ENCODE measurements at places on chromosomes 3 and 15. TPM values are rescaled to one million over a fixed set of nuclear protein-coding genes. Genes with fewer than 3 reads are reported as not detected.
A peak's percentile ranks its signal among the peaks of the same experiment; 100 is the strongest.

DNA sequence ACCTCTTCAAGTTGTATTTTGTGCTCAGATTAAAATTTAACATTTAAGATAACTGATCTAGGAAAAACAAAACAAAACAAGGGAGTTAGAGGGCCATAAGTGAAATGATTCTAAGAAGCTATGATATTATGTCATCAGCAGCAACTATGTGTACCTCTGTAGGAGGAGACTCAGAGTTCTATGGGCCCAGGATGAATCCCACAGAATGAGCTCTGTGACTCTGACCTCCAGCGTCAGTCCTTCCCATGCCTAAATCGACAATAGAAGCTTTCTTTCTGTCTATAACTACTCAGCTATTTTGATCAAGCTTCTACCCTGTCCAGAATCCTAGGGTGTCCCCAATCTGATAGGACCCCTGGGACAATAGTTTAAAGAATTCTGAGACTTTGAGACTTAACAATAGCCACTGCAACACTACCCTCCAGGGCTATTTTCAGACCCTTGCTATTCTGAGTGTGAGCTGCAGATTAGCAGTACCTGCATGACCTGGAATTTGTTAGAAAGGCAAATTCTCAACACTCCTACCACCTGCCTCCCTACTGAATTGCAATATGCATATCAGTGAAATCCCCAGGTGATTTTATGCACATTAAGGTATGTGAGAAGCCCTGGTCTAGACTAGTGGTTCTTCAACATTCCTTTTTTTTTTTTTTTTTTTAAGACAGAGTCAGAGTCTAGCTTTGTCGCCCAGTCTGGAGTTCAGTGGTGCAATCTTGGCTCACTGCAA, 66.7 kb downstream of the ARHGAP31 start:
- DNase-seq, result no peak

DNA sequence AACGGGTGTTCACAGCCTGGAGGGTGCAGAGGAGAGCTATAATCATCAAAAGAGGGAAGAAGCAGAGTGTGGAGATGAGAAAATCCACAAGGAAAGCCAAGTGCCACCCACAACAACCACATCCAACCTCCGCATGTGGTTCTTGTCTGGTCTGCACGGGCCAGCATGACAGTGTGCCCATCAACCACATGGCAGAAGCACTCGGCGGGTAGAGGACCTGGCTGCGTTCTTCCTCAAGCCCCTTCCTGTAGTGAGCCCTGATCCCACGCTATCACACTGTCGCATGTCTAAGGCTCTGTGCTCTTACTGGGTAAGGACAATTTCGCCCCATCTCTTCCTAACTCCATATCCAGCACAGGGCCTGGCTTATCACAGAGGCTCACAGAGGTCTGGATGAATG, 41.9 kb downstream of the PTPN23 start:
- no peak for DNase-seq

DNA sequence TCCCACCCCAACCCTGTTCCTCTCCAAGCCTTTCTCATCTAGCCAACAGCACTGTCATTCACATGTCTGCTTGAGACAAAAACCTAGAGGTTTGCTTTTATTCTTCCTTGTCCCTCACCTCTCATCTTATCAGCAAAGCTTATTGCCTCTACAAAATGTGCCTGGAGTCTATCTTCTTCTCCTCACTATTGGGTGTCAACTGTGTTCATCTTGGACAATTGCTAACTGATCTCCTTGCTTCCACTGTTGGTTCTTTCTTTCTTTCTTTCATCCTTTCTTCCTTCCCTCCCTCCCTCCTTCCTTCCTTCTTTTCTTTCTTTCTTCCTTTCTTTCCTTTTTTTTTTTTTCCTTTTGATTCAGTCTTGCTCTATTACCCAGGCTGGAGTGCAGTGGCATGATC, 48.2 kb downstream of the FOXL2 start:
- no peak for DNase-seq

DNA sequence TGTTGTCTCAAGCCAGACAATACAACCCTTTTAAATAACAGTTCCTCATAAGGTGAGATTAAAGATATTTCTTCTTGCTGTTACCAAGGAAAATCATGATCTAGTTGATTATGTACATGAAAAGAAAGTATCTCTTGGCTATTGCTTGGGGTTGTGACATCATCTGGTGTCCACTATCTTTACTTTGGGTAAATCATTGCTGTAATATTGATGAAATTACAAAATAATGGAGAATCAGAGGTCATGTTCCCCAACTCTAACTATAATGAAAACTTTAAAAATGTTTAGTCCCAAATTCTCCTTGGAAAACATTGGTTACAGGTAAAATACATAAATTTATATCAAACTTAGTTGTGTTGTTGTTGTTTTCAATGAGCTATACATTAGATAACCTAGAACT, 142.2 kb downstream of the ARPP21 start:
- DNase-seq, result no peak

GRCh38 chr3:146092230-146092629, 68.8 kb downstream of the PLOD2 start:
- no peak for DNase-seq

- DNase-seq, result no peak
Measured at GRCh38 chr15:78175330-78175729, 26.2 kb downstream of the IDH3A start.

DNA sequence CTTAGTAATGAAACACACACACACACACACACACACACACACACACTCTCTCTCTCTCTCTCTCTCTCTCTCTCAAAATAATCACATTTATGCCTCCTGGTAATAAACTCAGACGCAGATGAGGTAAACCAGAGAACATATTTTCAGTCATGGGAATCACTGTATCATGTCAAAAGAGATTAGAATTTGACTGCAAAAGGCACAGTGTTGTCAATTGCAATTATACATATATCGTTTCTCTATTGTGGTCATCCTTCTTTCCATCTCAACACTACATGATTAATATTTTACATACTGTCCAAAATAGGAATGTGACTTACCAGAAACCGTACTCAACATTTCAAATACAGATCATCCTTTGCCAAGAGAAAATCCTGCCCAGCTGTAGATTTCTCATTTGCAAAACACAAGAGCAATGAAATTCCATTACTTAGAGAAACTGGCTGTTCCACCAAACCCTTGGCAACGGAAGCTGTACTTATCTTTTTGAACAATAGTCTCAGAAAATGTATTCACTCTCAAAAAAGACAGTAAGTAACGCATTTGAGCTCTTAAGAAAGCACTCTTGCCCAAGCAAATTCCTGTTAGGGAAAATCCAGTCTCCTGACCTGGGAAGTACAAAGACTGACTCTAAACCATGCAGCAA, 24.3 kb downstream of the PDZRN3 start:
- no peak for DNase-seq

- DNase-seq, result peak; percentile 75
Measured at GRCh38 chr3:46208167-46208704, at the start of gene CCR1. TSS of gene CCR1 (minus strand) at chr3:46208313. CDS start at chr3:46204313, 4,000 bp downstream.

The ACP3 gene
- total RNA-seq, result not detected

The AP2M1 gene
- 288 TPM for total RNA-seq
